ENCODE measurements at places on chromosomes 5 and 9.
A peak's percentile ranks its signal among the peaks of the same experiment; 100 is the strongest.

- DNase-seq: peak; percentile 57
These were observed 63.9 kb downstream of the SERINC5 start for GRCh38 chr5:80191991-80192398.

GRCh38 chr9:135036861-135037465, 50.5 kb upstream of the OLFM1 start:
- no peak for DNase-seq

DNA sequence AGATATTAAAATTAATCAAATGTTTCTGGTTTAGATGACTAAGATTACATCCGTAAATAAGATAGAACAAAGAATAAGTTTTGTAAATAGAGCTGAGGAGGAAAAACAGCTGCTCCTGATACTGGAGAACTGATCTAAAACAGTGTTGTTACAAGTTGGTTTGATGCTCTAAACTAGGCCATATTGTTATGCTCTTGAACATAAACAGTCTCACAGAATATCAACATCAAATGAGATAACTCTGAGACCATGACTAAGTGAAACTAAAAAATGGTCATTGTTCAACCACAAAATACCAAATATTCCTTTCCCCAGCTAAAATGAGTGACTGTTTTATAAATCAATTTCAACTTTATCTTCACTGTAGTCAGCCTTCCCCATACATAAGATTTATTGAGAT, 16.5 kb upstream of the SRFBP1 start:
- DNase-seq: no peak

DNA sequence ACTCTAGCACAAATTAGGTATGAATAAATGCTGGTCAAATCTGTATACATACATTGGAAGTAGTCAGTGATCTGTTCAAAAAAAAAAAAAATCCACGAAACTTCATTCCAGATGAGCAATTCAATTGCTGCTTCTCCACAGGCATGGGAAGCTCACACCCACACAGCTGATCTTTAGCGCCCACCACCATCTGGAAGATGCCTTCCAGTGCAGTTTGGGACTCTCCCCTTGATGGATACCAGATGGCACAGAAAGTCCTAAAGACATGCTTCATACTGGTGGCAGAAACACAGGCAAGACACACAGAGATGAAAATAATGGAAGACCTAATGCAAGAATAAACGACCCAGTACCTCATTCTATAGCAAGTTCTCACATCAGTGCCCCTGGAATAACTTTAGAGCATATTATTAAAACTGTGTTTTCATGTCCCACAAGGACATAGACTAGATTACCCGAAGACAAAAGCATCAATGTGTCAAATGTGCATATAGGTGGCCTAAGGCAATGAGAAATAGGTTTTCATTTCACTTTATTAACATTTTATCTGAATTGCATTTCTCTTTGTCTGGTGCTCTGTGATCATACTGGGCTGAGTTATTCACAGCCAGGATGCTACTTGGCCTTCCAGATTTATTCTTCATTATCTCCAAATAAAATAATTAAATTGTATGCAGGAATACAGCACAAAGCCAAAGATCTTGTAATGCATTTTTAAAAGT, 135.4 kb upstream of the TAS2R1 start:
- no peak for DNase-seq

DNA sequence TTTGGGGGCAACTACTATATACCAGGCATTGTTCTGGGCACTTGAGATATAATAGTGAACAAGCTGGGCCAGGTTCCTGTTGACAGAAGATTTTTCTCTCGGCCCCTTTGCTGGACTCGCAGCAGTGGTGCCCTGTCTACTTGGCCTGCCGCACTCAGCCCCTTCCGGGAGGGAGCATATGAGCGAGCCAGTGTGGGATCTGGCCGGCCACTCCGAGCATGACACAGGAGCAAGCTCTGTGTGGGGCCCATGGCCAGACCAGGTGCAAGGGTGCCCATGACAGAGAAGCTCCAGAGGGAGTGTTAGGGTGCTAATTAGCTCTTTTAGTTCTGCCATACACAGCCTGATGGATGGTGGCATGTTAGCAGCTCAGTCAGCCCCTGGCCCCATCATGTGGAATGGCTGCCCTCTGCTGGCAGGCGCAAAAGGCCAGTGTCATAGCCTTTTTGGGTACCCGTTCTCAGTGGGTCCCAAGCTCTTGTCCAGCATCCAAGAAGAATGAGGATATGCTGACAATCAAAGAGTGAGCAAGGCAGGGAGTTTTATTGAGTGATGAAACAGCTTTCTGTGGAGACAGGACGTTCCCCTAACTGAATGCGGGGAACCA, 9.3 kb upstream of the KIF4B start:
- peak; percentile 13 for DNase-seq

DNA sequence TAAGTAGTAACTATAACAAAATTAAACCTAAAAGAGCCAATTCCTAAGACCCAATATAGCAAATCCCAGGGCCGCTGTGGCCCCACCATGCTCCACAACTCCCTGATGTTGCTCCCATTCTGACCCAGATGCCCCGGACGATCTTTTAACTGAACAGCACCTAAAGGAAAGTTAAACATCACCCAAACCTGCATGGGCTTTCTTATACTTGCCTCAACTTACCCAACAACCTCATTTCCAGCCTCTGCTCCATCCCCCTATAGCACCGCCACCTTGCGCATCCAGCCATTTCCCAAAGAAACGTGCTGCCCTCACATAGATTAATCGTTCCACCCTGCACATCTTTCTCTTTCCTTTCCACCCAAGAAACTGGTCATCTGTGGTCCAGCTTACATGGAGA, 54.6 kb downstream of the ZNF354C start:
- DNase-seq: no peak

GRCh38 chr9:104905153-104905901, 22.6 kb downstream of the ABCA1 start:
- no peak for DNase-seq

GRCh38 chr9:131417264-131418142, 23.6 kb downstream of the PRRC2B start:
- DNase-seq: no peak

DNA sequence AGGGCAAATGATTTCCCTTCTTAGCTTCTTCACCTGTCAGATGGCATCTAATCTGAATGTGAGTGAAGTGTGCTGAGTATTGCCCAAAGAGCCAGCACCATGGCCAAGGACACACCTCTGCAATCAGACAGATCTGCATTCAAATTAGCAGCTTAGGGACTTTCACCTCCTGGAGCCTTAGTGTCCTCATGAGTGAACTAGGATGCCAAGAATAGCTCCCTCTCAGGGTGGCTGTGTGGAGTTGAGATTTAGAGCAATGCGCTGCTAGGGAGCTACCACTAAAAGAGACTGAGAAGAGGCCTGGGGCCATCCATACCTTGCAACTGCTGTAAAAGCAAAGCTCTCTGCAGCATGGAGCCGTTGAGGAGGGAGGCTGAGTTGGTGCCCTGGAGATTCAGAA, 1.4 kb downstream of the CIZ1 start:
- no peak for DNase-seq

DNA sequence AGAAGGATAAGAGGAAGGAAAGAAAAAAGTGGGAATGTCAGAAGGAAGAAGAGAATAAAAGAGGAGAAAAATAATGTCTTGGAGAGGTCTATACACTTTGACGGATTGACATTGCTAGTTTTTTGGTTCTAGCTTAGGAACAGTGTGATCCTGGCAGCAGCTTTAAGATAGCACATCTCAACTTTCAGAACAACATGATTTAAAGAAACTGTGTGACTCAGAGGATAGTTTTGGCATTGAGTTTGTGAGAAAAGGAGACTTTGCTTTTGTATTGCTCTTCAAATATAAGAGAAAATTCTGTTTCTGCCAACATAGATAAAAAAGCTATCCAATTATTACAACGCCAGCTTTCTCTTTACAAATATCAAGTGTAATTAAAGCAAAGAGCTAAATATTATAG, 260.7 kb upstream of the ARRDC3 start:
- DNase-seq: no peak

GRCh38 chr5:148966348-148966747, 96.5 kb downstream of the SH3TC2 start:
- DNase-seq: no peak

DNA sequence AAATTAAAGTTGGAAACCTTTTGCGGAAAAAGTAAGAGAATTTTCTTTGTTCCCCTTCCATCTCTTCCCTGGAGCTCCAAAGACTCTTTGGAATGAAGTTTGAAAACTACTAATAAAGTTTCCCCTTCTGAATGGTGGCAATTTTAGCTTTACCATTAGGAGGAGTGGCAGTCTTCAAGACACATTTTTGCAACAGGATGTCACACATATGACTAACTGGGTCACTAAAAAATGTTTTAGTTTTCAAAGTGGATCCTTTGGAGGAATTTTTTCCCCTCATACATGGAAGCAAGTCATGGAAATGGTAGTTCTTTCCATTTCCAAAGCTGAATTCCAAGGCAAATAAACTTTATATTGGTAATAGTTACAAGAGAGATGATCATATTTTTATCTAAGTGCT, 15.6 kb downstream of the FBXO4 start:
- DNase-seq: no peak

DNA sequence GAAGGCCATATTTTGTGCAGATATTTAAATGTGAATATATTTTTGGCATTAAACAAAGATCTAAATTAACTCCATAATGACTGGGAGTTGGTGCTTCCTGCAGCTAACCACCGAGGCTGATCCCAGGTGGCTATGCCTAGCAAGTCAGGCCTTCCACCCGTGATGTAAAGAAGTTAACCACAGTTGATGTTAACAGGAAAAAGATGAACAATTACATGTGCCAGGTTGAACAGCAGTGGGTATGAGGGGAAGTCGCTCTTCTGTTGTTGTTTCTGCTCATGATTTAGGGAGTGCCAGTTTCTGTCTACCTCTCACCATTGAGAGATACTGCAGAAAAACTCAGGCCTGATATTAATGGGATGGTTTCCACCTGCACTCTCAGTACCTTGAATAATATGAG, 334.3 kb downstream of the EBF1 start:
- no peak for DNase-seq

DNA sequence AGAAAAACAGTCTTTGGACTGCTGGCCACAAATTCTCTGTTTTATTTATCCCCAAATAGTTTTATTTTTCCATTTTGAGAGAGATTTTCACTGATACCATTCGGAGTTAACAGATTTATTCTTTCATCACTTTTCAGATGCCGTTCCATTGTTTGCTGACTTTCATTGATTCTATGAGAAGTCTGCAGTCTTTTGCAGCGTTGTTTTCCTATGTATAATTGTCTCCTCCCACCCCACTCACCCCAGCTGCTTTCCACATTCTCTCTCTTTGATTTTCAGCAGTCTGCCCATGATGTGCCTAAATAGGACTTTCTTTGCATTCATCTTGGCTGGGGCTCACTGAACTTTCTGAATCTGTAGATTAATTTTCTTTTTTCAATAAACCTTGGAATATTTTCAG, 107.6 kb downstream of the C9orf50 start:
- DNase-seq: no peak

- DNase-seq: no peak
These were observed 290.3 kb downstream of the RFX3 start for GRCh38 chr9:3235497-3235896.

DNA sequence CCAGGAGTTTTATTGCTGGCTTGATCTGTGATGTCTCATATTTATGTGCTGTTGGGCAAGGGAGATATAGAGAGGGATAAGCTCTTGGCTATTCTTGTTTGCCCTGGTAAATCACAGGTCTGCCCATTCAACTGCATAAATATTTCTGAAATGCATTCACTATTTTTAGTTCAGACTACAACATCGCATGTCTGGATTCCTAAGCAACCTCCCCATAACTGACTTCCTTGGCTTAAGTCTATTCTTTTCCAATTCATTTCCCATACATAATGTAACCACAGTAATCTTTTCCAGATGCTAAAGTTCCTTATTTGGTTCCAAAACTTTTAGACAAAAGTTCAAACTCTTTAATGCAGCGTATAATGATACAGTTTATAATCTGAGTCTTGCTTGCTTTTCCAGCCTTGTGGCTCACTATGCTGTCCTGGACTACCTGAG, 321.4 kb upstream of the ACTBL2 start:
- no peak for DNase-seq

DNA sequence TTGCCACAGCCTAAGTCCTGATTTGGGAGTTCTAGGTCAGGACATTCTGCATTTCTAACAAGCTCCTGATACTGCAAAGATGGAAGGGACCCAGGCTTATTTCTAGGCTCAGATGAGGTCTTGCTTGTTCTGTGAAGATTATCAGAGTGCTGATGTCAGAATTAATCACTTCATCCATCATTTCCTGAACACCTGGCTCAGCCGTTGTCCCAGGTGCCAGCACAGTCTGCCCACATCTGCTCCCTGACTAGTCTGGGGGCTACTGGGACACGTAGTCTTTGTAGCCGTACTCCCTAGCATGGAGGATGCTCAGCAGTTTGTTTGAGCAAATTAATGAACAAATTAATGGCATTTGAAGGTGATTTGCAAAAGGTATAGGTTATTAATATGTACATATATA, 17.9 kb upstream of the SPINK4 start:
- no peak for DNase-seq

Measured in CD4-positive, alpha-beta T cell treated with Interleukin-10 for 1 hour (primary cell).